Epithelial cell of alveolus of lung (primary cell): ENCODE measurements at places on chromosomes 2 and 18. TPM values are rescaled to one million over a fixed set of nuclear protein-coding genes. Genes with fewer than 3 reads are reported as not detected.

USP34 gene
- 55.2 and 55.7 TPM in 2 replicates for total RNA-seq

SP9 gene
- total RNA-seq: not detected in 2 replicates

CTLA4 gene
- total RNA-seq: not detected in 2 replicates

TMEM247 gene
- total RNA-seq: not detected in 2 replicates

ARHGEF4 gene
- 2.3 and 7.4 TPM in 2 replicates for total RNA-seq

UGT1A5 gene
- total RNA-seq: not detected in 2 replicates

TEKT4 gene
- total RNA-seq: not detected in 2 replicates
